ENCODE measurements at places on chromosomes 7 and 10.

- DNase-seq, result no peak
These were observed 9.3 kb downstream of the OLAH start for GRCh38 chr10:15053061-15053460.

- no peak for DNase-seq
These were observed 129.8 kb downstream of the FRMD4A start for GRCh38 chr10:14200698-14201544.

- no peak for DNase-seq
These were observed 325.4 kb downstream of the GLRX3 start for GRCh38 chr10:130461631-130462030.

DNA sequence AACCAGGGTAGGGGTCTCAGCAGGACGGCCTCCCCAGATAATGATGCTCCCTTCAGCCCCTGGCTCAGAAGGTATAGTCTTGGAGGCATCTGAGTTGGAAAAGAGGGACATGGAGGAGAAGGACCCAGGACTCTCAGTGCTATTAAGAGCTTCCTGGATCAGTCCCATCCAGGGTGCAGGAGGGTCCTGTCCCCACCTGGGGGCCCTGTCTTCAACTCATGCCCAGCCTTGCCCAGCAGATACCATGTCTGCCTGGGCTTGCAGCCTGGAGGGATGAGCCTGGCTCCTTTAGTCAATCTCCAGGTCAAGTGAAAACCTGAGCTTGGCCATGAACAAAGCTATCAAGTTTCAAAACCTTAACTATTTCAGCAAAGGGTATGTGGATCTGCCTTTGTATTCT is 67.6 kb downstream of the PRTFDC1 start:
- DNase-seq, result no peak

DNA sequence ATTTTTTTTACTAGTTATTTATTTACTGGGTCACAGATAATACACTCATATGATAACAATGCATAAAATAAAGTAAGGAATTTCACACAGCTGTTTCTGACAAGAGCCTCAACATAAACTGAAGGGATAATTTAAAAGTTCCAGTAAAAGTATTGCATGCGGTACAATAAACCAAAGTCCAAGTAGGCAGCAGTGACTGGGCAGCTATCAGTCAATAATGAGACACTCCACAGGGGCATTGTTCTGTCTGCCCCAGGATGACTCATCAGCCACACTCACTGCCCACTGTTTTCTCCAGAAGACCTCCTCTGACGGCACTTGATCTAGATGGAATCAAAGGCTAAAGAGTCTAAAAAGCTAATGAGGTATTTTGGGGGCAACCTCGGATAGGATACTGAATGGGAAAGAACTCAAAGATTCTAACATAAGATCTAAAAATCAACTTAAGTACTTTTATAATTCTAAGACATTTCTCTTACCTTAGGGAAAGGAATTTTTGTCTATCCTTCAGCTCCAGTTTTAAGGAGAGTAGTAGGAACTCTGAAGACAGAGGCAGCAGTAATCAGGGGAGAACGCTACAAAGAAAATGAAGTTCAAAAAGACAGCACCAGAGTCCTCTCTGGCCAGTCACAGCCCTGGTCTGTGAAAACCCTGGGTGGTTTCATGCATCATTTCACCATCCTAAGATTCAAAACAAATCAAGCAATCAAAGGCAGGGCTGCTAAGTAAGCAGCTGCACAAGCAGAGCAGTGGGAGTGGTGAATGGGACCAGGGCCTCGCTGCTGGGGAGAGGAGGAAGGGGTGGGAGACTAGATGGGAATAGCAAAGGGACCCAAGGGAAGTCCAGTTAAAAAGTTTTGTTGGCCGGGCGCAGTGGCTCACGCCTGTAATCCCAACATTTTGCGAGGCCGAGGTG is 175.1 kb downstream of the AVL9 start:
- DNase-seq, result peak; percentile 51

- peak; percentile 77 for DNase-seq
These were observed 94.9 kb downstream of the LYZL2 start for GRCh38 chr10:30534465-30535144.

- no peak for DNase-seq
These were observed 957.8 kb downstream of the GATA3 start for GRCh38 chr10:9012312-9012711.

GRCh38 chr10:113022265-113022664 is 72.2 kb downstream of the TCF7L2 start:
- no peak for DNase-seq

DNA sequence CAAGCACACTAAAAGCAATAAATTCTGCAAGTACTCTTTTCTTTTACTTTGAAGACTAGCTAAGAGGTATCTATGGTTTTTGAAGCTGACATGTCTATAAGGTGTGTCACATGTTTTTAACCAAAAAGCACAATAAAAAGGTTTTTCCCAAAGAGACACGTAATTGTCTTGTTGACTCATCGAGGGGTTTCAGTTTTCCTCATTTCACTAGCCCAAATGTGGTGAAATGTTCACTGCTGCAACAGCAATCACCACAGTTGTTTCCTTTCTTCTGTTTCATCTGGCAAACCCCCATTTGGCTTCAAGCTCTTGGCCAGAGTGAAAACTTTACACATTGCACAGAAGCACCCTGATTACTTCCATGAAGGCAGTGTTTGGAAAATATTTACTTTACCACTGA is 3.8 kb upstream of the HOXA4 start:
- DNase-seq, result no peak

GRCh38 chr10:111879969-111880368 is 303.6 kb downstream of the GPAM start:
- DNase-seq, result no peak

DNA sequence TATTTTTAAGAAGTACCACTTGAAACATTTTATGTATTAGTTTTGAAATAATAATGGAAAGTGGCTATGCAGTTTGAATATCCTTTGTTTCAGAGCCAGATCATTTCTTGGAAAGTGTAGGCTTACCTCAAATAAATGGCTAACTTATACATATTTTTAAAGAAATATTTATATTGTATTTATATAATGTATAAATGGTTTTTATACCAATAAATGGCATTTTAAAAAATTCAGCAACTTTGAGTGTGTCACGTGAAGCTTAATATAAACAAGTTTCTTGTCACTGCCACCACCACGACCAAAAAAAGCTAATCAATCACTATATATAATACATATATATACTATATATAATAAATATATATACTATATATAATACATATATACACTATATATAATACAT is 4.8 kb downstream of the IL6 start:
- DNase-seq, result no peak

GRCh38 chr7:85000735-85001350 is 186.0 kb downstream of the SEMA3D start:
- DNase-seq, result no peak

DNA sequence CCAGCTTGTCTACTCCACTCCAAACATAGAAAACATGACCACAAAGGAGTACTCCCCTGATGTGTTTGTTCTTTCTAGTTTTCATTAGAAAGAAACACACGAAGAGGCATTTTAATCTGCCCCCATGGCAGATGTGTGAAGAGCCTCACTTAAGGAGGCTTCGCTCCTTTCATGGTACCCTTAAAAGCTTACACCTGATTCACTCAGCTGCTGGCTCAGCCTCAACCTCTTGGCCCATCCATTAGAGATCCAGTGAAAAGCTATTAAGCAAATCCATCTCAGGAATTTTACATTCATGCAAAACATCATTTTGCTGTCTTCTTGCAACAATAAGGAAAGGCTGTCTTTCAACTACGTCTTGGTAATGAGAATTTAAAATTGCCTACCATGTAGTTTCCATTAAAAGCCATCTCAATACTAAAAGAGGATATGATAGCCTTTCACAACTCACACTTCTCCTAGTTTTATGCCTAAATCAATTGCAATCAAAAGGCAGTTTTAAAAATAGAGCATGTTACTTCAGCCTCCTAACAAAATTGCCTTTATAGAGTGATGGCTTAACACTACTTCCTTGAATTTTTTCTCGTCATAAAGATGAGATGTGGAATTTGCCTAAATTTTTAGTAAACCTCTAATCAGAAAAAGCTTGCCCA is 22.7 kb downstream of the MACC1 start:
- DNase-seq, result no peak

- no peak for DNase-seq
These were observed 80.9 kb upstream of the ATP6V0A4 start for GRCh38 chr7:138878856-138879255.

DNA sequence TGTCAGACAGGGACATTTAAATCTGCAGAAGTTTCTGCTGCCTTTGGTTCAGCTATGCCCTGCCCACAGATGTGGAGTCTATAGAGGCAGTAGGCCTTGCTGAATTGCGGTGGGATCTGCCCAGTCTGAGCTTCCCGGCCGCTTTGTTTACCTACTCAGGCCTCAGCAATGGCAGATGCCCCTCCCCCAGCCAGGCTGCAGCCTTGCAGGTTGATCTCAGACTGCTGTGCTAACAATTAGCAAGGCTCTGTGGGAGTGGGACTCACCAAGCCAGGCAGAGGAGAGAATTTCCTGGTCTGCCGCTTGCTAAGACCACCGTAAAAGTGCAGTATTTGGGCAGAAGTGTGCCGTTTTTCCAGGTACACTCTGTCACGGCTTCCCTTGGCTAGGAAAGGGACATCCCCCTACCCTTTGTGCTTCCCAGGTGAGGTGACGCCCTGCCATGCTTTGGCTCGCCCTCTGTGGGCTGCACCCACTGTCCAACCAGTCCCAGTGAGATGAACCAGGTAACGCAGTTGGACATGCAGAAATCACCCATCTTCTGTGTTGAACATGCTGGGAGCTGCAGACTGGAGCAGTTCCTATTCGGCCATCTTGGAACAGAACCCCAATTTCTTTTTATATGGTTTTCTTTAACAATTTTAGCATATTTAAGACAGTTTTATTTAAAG is 28.4 kb upstream of the VWDE start:
- no peak for DNase-seq

DNA sequence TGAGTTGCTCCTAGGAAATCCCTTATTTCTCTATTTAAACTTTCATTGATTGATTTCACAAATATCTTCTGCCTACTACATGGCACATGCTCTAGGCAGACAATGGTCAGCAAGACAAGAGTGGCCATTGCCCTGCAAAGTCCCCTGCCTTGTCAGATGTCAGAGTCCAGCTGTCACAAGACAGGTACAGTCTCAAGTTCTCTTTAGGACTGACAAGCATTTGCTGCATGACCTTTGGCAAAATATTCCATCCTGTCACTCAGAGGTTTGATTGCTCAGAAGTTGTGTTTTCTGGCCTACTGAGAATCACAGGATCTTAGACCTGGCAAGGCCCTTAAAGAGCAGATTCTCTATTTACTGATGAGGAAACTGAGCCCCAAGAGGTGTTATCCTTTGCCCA is 322.3 kb upstream of the NFE2L3 start:
- no peak for DNase-seq

GRCh38 chr10:8013006-8013405 is 41.5 kb upstream of the GATA3 start:
- no peak for DNase-seq

GRCh38 chr10:60777696-60778213 is 523 bp upstream of the CDK1 start:
- DNase-seq, result no peak

- DNase-seq, result no peak
These were observed 220.5 kb upstream of the MBL2 start for GRCh38 chr10:52993109-52993508.

DNA sequence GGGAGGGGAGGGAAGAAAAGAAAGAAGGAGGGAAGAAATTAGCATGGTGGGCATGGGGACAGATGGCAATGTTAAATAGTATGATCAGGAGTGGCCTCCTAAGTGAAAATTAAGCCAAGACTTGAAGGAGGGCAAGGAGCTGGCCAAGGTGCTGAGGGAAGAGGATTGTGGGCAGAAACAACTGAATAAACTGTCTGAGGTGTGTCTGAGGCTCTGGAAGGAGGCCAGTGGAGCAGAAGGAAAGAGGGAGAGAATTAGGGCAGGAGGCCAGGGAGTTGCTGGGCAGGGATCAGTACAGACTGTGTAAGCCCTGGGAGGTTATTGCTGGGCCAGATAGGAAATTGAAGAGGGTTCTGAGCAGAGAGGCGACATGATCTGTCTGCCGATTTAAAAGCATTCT is 40.6 kb upstream of the VKORC1L1 start:
- DNase-seq, result no peak

DNA sequence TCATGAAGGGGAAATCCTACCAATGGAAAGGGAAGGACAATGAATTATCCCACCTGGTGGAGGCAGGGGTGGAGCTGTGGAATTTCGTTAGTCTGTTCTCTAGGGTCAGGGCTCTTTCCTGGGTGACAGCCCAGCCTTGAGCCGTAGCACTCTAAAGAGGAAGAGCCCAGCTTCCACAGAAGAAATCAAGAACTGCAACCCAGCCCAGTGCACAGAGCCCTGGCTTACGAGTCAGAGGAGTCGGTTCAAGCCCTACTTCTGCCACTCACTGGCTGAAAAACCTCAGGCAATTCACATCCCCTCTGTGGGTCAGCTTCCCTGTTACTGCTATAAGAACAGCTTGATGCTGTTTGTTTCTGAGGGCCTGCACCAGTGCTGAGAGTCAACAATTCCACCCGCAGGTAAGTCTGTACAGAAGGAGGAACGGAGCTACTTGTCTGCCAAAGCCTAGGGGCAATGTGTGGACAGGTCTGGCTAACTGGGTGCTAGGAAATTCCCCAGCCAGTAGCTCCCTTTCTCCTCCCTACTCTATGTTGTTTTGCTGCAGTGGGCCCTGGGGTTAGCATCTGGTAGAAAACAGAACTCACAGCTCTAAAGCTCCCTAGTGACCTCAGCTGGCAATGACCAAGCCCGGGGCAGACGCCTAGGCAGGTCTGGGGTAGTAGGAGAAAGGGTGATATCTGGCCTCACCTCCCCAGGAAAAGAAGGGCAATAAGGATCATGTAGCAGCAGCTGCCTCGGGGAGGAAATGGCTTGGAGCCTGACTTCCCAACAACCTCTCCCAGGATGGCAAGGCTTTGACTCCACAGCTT is 3.3 kb downstream of the AVPI1 start:
- DNase-seq, result no peak

- no peak for DNase-seq
These were observed 28.9 kb downstream of the TARP start for GRCh38 chr7:38244516-38244915.

DNA sequence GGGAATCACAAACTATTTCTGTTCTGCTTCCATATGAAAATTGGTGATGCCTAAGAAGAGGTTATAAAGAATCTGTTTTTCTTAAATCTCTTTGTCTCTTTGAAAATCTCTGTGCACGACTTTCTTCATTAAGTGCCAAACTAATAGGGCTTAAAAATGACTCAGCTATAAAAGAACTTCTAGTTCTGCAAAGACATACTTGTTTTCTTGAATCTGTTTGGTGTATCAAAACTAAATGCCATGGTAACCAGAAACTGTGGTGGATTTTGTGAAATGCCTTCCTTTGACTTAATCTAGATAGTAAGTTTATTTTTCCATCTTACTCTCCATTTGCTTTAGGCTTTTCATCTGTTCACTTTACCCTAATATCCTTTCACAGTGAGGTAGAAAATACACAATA is 417.8 kb downstream of the PARD3 start:
- no peak for DNase-seq

Measured in retina (tissue), 1 donor.